Activated CD4-positive, alpha-beta memory T cell treated with anti-CD3 and anti-CD28 coated beads, Interleukin-2, amount 10 ng/mL, durations not matched to agents 7 days and 5 days (primary cell): ENCODE measurements at places on chromosomes 13 and 19. TPM values are rescaled to one million over a fixed set of nuclear protein-coding genes. Genes with fewer than 3 reads are reported as not detected.

SHISA7 gene
- not detected for total RNA-seq

MYCBP2 gene
- 81.9 TPM for total RNA-seq

GRAMD1A gene
- total RNA-seq = 106 TPM

EGLN2 gene
- 127 TPM for total RNA-seq

ENOX1 gene
- 0.38 TPM for total RNA-seq

ZNF729 gene
- not detected for total RNA-seq

DLEU7 gene
- not detected for total RNA-seq

BABAM1 gene
- total RNA-seq = 100 TPM

COMP gene
- total RNA-seq = not detected

TMEM255B gene
- 0.91 TPM for total RNA-seq

CILP2 gene
- not detected for total RNA-seq

LHB gene
- total RNA-seq = 0.63 TPM

SOHLH2 gene
- not detected for total RNA-seq

CRX gene
- not detected for total RNA-seq

JAK3 gene
- 233 TPM for total RNA-seq
